ENCODE measurements at places on chromosomes 1 and 21. TPM values are rescaled to one million over a fixed set of nuclear protein-coding genes. Genes with fewer than 3 reads are reported as not detected.

OPTC gene
- not detected for total RNA-seq

CCDC17 gene
- 17.6 TPM for total RNA-seq

ZBTB21 gene
- 14.4 TPM for total RNA-seq

FMO3 gene
- 15.0 TPM for total RNA-seq

MSH4 gene
- total RNA-seq = 0.31 TPM

CA14 gene
- 0.63 TPM for total RNA-seq

TMEM81 gene
- total RNA-seq = 6.3 TPM

CLCA4 gene
- total RNA-seq = not detected

AGMAT gene
- total RNA-seq = not detected

- no peak for DNase-seq
These were observed 984.2 kb downstream of the AMY1C start for GRCh38 chr1:104733866-104734265.

DNA sequence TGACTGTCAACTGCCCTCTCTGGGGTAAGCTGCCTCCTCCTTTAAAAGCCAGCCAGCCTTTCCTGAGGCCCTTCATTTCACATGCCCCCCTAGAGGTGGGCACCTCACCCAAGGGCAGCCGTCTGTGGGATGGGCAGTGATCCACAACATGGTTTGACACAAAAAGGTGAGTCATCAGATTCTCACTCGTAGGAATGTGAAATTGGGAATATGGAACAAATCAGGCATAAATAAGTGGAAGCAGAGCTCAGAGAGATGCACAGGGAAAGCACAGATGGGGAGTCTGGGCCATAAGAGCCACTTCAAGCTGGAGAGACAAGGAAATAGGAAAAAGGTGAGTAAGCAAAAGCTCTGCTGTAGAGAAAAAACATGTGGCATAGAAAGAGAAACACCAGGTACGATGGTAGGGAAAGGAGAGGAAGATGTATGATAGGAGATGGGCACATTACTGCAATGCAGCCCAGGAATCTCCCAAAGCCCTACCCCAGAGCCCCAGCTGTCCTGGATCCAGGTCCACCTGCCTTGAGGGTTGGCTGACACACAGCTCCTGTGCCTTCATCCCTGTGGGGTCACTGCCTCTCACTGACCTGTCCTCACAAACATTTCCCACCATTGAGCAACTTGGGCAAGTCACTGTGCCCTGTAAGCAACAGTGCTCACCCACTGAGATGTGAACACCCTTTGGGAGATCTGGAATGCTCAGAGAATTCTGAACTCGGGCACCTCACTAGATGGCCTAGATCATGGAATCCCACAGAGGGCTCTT, 86.6 kb downstream of the ASTN1 start:
- DNase-seq = no peak

DNA sequence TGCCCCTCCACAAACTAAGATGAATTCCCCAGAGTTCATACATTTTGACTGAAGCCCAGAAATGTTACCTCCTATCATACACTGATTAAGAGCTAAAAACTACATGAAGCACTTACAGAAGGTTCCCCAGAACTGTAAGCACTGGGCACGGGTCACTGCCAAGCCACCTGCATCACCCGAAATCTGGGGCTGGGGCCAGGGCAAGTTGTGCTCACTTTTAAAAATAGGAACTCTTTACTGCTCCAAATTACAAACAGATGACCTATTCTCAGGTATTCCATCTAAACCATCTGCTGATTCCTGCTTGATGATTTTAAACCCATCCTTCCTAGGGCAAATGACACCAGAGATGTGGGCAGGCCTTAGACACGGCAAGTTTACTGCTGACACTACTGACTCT, 4.8 kb downstream of the SETD4 start:
- no peak for DNase-seq

GRCh38 chr1:89381618-89382017, 17.8 kb downstream of the GBP6 start:
- no peak for DNase-seq

DNA sequence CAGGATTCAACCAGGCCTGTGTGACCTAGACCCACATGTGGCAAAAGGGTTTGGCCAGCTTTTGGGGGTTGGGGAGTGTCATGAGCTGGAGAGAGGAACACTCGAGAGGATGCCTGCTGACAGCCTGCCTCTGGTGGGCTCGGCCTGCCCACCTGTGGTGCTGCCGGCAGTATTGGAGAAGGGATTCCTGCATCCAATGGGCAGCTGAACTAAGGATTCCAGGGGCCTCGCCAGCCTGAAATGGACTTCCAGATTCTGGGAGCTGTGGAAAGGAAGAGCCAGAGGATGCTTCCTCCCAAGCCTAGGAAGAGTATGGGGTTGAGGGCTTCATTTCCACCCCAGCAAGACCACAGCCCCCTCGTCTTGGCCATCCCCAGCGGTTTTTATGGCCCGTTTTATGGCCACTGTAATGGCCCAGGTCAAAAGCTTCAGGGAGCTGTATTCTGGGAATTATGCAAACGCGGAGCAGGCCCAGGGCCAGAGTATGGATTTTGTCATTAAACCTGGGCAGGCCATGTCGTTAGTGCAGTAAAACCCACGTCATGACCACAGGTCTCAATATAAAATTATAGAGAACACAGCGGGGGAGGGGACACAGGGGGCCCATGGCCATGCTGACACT, 63.6 kb downstream of the TMEM53 start:
- peak; percentile 17 for DNase-seq

GRCh38 chr21:44840771-44841170, 22.9 kb upstream of the SUMO3 start:
- peak; percentile 47 for DNase-seq

DNA sequence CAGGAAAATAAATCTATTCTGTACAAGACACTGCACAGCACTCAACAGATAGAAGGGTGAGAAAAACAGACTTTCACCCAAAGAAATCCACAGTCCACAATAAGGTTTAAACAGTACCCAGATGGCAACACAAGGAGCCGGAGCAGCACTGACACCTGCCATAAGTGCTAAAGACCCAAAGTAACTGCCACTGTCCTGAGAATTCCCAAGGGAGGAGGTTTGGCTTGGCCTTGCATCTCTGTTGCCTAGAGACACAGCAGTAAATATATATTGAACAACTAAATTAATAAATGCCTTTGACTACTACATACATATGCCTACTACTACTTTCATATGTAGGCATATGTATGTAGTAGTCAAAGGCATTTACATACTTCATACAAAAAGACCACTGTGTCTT, 68.0 kb downstream of the VAV3 start:
- no peak for DNase-seq

DNA sequence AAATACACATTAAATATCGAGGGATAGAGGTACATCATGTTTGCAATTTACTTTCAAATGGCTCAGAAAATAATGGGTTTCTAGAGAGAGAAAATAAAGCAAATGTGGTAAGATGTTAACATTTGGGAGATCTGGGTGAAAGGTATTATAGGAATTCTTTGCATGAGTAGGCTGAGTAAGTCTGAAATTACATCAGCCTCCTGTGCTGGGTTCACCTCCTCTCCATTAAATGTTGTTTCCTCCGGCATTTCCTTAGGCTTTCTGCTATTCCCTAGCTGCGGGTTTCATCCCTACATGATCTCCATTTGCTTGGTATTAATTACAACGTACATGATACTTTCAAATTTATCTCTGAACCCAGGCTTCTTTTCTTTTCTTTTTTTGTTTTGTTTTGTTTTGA, 31.6 kb downstream of the ZMYND12 start:
- no peak for DNase-seq

- no peak for DNase-seq
These were observed 1.4 kb downstream of the ESRRG start for GRCh38 chr1:216721863-216722262.

GRCh38 chr1:33656467-33657005, 184.1 kb downstream of the ZSCAN20 start:
- DNase-seq = no peak

GRCh38 chr1:184350573-184350972, 36.3 kb upstream of the C1orf21 start:
- DNase-seq = no peak

DNA sequence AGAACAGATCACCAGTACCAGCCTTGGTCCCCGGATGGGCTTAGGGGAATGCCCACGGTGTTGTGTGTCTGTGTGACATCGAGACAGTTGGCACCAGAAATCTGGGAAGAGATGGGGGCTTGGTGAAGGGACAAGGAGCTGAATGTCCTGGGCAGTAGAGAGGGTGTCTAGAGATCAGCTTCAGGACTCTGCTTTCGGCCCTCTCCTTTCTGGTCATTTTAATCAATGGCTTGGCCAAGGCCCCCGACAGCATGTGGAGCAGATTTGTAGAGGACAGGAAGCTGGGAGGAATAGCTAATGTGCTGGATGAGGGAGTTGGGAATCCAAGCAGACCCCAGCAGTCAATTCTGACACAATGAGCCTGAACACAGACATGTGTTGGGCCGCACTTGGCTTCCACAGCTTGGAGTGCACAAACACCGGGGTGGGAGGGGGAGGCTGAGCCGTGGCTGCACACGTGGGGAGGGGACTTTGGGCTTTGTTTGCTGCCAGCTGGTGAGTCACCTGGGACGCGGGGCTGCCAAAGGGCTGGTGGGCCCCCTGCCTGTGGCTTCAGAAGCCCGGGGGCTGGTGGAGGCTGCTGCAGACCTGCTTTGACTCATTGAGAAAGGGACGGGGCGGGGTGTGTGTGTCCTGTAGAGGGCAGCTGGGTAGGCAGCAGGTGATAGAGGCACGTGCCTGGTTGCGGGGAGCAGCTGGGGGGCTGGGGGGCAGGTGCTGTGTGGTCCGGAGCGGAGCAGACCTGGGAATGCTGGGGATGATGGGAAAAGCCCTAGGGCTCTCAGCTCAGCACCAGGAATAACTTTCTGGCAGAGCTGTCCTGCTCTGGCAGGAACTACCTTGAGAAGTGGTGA, 20.9 kb downstream of the SLC1A7 start:
- DNase-seq = peak; percentile 70

- DNase-seq = no peak
These were observed 401.1 kb upstream of the LYPLAL1 start for GRCh38 chr1:218772575-218772974.

GRCh38 chr1:243923292-243924171, 73.5 kb upstream of the AKT3 start:
- DNase-seq = no peak

DNA sequence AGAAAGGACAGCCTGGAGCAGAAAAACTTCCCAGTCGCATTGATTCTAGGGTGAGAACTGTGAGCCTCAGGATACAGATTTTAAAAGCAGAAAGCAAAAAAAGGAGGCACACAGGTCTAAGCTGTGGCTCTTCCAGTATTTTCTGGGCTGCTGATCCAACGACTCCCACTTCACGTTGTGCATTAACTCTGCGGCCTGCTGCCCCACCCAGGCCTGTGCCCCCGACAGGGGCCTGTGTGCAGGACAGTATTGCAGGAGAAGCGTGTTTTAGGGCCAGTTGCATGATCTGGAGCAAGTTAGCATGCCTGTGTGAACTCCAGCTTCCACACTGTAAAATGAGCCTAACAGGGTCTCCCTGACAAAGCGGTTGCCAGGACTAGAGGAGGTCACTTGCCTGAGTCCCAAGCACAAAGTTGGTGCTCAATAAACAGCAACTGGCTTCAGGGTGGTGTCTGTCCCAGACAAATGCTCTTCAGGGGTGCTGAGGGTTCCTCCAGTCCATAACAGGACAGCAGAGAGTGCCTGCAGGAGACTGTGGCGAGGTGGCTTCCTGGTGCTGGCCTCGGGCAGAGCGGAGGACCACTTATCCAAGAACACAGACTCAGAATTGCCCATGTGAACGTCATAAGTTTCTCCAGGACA, 66.8 kb upstream of the RAB4A start:
- DNase-seq = no peak

GRCh38 chr1:232566093-232566492, 63.8 kb downstream of the SIPA1L2 start:
- no peak for DNase-seq

- peak; percentile 69 for DNase-seq
These were observed 22.4 kb downstream of the SMYD2 start for GRCh38 chr1:214303141-214303930.

Measured in upper lobe of left lung (tissue), 6 donors.